ENCODE measurements at places on chromosomes 7 and 10. TPM values are rescaled to one million over a fixed set of nuclear protein-coding genes. Genes with fewer than 3 reads are reported as not detected.
A peak's percentile ranks its signal among the peaks of the same experiment; 100 is the strongest.

GRCh38 chr10:12502526-12503274, 153.4 kb downstream of the CAMK1D start:
- no peak for DNase-seq

ATP6V0A4 gene
- under 0.01 TPM for total RNA-seq

HABP2 gene
- under 0.01 TPM for total RNA-seq

GRCh38 chr7:2663121-2663886, 24.7 kb upstream of the AMZ1 start:
- DNase-seq = peak; percentile 69
